ENCODE measurements at places on chromosomes 1 and 21.

GRCh38 chr1:85172684-85173337 is 28.0 kb downstream of the SYDE2 start:
- DNase-seq = no peak

DNA sequence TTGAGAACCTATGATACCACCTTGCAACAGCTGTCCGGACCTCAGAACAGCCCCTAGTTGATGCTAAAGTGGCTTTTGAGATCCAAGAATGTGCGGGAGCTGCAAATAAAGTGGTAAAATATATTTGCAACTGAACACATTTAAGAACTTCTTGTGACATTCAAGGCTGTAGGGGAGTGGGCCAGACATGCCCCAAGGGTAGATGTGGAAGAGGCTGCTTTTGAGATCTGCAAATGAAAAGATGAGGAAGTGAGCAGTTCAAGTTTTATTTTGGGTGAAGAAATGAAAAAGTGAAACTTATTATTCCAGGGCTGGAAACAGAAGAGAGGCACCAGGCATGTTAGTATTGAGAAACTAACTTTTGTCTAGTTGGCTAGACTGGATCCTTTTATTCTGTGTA is 359.5 kb upstream of the PLXNA2 start:
- DNase-seq = no peak

GRCh38 chr1:103373991-103374390 is 151.5 kb upstream of the RNPC3 start:
- no peak for DNase-seq

GRCh38 chr21:32757804-32758203 is 13.8 kb downstream of the PAXBP1 start:
- no peak for DNase-seq

GRCh38 chr1:176897350-176898236 is 266.9 kb downstream of the ASTN1 start:
- no peak for DNase-seq

All from CD4-positive, alpha-beta T cell treated with Interleukin-4 for 4 hours (primary cell).